CD4-positive, alpha-beta T cell treated with Interleukin-21 for 1 hour (primary cell): ENCODE measurements at places on chromosomes 11 and 22.

DNA sequence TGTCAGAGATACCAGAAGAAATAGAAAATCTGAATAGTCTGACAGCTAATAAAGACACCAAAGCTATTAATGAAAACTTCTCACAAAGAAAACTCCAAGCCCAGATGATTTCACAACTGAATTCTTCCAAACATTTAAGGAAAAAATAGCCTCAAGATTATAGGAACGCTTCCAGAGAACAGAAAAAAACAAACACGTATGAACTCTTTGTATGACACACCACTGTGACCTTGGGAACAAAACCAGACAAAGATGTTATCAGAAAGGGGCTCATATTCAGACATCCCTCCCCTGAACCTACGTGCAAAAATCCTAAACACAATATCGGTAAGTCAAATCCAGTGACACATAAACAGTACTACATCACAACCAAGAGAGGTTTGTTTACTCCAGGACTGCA is 23.5 kb downstream of the CERK start:
- no peak for DNase-seq

DNA sequence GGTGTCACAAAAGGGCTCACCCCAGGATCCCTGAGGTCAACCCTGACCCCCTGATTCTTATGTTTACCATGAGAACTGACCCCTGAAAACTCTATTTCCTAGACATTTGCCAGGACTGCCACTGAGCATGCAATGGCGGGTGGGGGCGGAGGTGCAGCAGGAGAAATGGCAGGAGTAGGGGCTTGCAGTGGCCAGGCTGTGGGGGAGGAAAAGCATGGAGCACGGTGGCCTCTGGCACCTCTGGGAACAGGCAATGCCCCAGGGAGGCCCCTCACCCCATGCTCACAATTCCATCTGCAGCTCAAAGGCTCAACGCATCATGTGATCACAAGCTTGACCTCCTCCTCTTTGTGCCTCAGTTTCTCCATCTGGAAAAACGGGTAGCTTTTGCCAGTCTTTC is 46.5 kb upstream of the FGF3 start:
- no peak for DNase-seq

GRCh38 chr11:66971488-66971887 is 3.6 kb upstream of the C11orf86 start:
- no peak for DNase-seq

- DNase-seq = no peak
Observed at GRCh38 chr22:20957683-20958431, 9.2 kb upstream of the AIFM3 start.

DNA sequence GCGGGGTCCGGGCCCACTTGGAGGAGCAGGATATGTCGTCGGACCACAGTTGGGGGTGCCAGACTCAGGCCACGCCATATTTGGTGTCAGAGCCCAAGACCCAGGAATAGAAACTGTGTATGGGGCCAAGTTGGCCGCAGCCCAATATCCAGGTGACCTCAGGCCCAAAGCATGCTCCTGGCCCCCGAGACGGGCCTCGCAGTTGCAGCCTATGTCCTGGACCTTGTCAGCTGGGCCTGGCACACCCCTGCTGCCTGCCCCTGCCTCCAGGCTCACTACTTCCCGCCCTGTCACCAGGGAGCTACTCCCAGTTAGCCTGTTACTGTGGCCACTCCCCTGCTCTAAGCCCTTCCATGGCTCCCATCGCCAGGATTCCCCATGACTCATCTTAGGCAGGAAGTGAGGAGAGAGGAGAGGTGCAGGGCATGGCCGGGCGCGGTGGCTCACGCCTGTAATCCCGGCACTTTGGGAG is 23.1 kb downstream of the A4GALT start:
- no peak for DNase-seq
